ENCODE measurements at places on chromosomes 3 and 15. TPM values are rescaled to one million over a fixed set of nuclear protein-coding genes. Genes with fewer than 3 reads are reported as not detected.

- no peak for DNase-seq
These were observed 37.4 kb upstream of the MAGEF1 start for GRCh38 chr3:184749168-184749744.

DNA sequence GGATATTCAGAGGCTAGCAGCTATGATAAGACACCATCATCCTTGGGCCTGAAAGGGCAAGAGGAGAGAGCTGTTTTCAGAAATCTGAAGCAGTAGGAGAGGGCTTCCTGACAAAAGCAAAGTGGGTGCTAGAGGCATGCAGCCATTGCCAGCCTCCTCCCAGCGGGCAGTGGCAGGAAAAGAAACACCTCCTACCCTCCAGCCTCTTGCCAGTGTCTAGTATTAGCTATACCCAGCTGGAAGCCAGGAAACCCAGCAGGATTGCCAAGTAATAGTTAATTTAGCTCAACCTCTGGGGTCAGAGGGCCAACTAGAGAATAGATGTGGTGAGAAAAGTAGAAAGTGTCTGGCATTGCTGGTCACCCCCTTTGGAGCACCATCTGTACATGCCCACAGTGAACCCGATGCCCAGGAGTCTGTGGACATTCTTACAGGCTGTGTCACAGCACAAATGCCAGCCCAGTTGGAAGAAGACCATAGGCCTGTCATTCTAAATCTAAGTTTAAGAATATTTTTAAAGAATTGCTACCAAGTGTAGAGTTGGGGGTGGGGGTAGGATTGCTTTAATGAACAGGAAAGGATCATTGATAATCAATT is 85.3 kb downstream of the HCN4 start:
- DNase-seq, result no peak

DNA sequence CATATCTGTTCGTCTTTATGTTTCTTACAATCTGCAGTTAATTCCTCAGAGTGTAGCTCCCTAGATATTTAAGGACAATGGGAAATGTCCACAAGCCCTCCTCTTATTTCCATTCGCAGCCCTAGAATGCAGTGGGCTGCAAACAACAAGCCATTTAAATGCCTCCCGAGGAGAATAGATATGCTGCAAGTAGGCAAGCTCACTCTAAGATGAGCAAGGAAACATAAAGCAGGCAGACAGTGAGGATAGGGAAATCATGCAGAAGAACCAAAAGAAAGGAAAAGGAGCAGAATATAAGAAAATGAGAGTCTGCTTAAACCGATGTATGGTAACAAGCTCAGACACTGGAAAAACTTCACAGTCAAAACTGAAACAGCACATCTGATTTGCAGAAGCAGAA is 561.9 kb downstream of the GBE1 start:
- DNase-seq, result no peak

- DNase-seq, result no peak
These were observed 13.3 kb downstream of the ABHD2 start for GRCh38 chr15:89101302-89102193.

GRCh38 chr3:87503900-87504498 is 227.6 kb upstream of the POU1F1 start:
- peak; percentile 42 for DNase-seq

DNA sequence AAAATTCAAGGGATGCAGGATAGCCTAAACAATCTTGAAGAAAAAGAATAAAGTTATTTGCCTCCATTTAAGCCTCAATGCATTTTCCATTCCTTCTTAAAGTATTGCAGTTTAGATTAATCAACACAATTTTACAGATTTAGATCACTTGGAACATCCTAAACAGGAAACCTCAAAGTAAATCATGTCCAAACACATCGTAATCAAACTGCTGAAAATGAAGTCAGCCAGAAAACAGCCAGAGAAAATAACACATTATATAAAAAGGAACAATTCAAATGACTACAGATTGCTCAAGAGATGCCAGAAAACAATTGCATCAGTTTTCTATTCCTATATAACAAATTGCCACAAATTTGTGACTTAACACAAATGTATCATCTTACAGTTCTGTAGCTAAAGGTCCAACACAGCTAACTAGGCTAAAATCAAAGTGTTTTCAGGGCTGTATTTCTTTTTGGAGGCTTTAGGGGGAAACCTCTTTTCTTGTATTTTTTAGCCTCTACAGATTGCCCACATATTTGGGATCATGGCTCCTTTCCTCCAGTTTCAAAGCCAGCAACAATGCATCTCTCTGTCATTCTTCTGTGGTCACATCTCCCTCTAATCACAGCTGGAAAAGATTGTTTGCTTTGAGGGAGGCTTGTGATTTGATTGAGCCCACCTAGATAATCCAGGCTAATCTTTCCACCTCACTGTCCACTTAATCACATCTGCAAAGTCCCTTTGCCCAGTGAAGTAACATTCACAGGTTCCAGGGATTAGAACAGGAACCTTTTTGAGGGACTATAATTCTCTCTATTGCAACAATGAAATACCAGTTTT is 543.3 kb upstream of the UBE2E2 start:
- no peak for DNase-seq

Gene CCR9
- polyA plus RNA-seq, result 0.05 TPM

Gene TLR9
- polyA plus RNA-seq, result 0.18 TPM

Gene CYP8B1
- polyA plus RNA-seq, result 1.3 TPM

Gene AGBL1
- 0.18 TPM for polyA plus RNA-seq

Gene CHRNB4
- polyA plus RNA-seq, result 3.3 TPM

Gene RBP2
- polyA plus RNA-seq, result 0.75 TPM

Gene FNDC3B
- polyA plus RNA-seq, result 62.2 TPM
